ENCODE measurements at places on chromosomes 7 and 10. TPM values are rescaled to one million over a fixed set of nuclear protein-coding genes. Genes with fewer than 3 reads are reported as not detected.
A peak's percentile ranks its signal among the peaks of the same experiment; 100 is the strongest.

FAM25A gene
- not detected for total RNA-seq

PLEKHS1 gene
- not detected for total RNA-seq

CHCHD3 gene
- total RNA-seq: 70.4 TPM

KNDC1 gene
- total RNA-seq: 2.9 TPM

AKR1C8 gene
- not detected for total RNA-seq

GRCh38 chr10:98376485-98376884, 38.5 kb downstream of the PYROXD2 start:
- DNase-seq: peak; percentile 32
- H3K27ac ChIP-seq: no peak overlapping the region
- H3K36me3 ChIP-seq: no peaks in the 10 kb centered on the region
- H3K27me3 ChIP-seq: no peaks in the 10 kb centered on the region

DNA sequence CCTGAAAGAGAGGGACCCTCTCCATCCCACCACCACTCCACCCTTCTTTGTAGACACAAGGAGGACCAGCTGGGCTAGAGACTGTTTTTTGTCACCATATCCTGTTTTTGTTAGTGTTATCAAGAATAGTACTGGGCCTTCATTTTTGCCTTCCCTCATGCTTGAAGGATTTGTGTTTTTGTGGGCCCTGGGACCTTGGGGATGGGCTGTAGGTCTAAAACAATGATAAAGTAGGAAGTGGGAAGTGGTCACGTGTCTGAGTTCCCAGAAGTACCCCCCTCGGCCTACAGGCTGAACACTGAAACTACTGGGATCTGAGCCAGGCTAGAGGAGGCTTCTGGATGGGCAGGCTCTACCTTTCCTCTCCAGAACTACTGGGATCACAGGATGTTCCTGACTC, 8.9 kb downstream of the AGFG2 start:
- peaks cover 49% of the 10 kb centered on the region for H3K4me1 ChIP-seq
- DNase-seq: peak; percentile 78

GRCh38 chr7:43869867-43870240, 537 bp upstream of the MRPS24 start:
- H3K36me3 ChIP-seq: peaks cover 11% of the 10 kb centered on the region
- DNase-seq: peak; percentile 16
- peak overlapping the region; percentile 32 for H3K27ac ChIP-seq
- no peaks in the 10 kb centered on the region for H3K27me3 ChIP-seq
- H3K4me1 ChIP-seq: peaks cover 6% of the 10 kb centered on the region
- peak overlapping the region; percentile 28 for H3K4me3 ChIP-seq

- no peak overlapping the region for H3K4me3 ChIP-seq
- DNase-seq: no peak
- H3K27me3 ChIP-seq: no peaks in the 10 kb centered on the region
- H3K4me1 ChIP-seq: no peaks in the 10 kb centered on the region
- H3K27ac ChIP-seq: no peak overlapping the region
- no peaks in the 10 kb centered on the region for H3K36me3 ChIP-seq
These were observed 54.2 kb upstream of the GDF10 start for GRCh38 chr10:47245731-47246350.

DNA sequence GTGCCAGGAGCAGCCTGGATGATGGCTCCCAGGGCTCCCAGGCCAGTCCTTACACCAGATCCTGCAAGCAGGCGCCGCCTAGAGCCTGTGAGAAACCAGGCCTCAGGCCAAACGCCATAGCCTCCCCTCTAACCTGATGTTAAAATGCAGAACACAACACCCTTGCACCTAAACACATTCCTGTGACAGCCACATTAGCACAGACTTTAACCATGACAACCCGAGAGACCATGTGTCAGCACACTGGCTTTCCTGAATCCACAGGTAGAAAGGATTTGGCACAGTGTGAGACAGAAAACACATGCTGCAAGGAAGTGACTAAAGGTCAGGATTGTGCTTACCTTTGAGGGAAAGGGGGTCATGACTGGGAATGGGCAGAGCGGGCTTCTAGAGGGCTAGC, 59.9 kb downstream of the SGMS1 start:
- no peak overlapping the region for H3K27ac ChIP-seq
- H3K36me3 ChIP-seq: no peaks in the 10 kb centered on the region
- peaks cover 43% of the 10 kb centered on the region for H3K4me1 ChIP-seq
- no peak overlapping the region for H3K4me3 ChIP-seq
- no peaks in the 10 kb centered on the region for H3K27me3 ChIP-seq

DNA sequence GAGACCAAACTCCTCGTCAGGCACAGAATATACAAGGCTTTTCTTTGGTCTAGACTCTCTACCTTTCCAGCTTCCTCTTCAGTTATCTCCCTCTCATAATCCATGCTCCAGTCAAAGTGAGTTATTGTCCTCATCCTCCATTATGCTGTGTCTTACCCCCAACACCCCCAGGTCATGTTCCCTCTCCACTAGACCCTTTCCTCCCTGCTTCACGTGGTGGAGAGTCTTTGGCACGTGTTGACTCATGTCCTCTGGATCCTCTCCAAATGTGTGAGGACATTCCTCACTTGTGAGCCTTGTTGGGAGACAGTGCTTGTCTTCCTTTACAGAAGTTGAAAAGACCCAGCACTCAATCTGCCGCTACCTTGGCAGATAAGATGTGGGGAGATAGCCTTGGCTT, 36.0 kb upstream of the DLD start:
- H3K36me3 ChIP-seq: no peaks in the 10 kb centered on the region
- DNase-seq: peak; percentile 14
- peaks cover 9% of the 10 kb centered on the region for H3K4me1 ChIP-seq
- H3K27me3 ChIP-seq: no peaks in the 10 kb centered on the region
- H3K27ac ChIP-seq: no peak overlapping the region
- no peak overlapping the region for H3K4me3 ChIP-seq

DNA sequence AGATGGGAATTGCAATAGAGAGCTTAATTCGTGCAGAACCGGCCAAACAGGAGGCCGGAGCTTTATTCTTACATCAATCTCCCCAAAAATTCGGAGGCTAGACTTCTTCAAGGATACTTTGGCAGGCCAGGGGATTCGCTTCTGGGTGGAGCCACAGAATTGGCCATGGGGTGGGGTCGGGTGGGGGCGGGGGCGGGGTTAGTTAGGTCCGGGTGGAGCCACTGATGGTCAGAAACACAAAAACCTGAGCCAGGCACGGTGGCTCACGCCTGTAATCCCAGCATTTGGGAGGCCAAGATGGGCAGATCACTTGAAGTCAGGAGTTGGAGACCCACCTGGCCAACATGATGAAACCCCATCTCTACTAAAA, 87.5 kb downstream of the SEPTIN14 start:
- H3K4me3 ChIP-seq: no peak overlapping the region
- H3K27ac ChIP-seq: no peak overlapping the region

GRCh38 chr10:116274064-116274904, 1.3 kb upstream of the GFRA1 start:
- no peak overlapping the region for H3K4me3 ChIP-seq
- H3K27me3 ChIP-seq: peaks cover 13% of the 10 kb centered on the region
- no peak for DNase-seq
- peaks cover 19% of the 10 kb centered on the region for H3K4me1 ChIP-seq

DNA sequence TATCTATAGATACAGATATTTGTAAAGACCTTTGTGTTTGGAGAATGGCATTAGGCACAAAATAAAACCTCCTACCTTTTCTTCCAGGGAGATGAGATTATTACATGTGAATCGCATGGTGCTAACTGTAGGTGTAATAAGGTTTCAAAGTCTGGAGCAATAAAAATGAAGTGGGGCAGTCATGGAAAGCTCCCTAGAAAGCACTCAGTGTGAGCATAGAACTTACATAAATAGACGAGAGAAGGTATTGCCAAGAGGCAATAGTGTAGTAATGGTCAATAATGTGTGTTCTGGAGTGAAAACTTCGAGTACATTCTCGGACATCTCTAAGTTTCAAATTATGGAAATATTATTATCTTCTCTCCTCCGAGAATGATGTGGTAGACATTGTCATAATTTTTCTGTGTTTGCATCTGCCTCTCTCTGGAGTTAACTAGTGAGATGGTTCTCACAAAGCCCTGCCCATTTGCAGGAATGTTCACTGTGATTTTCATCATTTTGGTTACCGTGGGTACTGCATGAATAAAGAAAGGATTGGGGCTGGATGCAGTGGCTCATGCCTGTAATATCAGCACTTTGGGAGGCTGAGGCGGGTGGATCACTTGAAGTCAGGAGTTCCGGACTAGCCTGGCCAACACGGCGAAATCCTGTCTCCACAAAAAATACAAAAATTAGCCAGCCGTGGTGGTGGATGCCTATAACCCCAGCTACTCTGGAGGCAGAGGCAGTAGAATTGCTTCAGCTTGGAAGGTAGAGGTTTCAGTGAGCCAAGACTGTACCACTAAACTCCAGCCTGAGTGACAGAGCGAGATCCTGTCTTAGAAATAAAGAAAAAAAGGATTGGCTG, 10.6 kb downstream of the VIM start:
- no peaks in the 10 kb centered on the region for H3K27me3 ChIP-seq
- H3K4me3 ChIP-seq: no peak overlapping the region
- H3K36me3 ChIP-seq: peaks cover 40% of the 10 kb centered on the region
- peak; percentile 70 for DNase-seq
- peaks cover 37% of the 10 kb centered on the region for H3K4me1 ChIP-seq

- no peak overlapping the region for H3K27ac ChIP-seq
- no peaks in the 10 kb centered on the region for H3K27me3 ChIP-seq
- DNase-seq: no peak
- no peaks in the 10 kb centered on the region for H3K36me3 ChIP-seq
- no peak overlapping the region for H3K4me3 ChIP-seq
- no peaks in the 10 kb centered on the region for H3K4me1 ChIP-seq
These were observed 73.9 kb downstream of the SH3PXD2A start for GRCh38 chr10:103781329-103782061.

- no peak for DNase-seq
- no peaks in the 10 kb centered on the region for H3K27me3 ChIP-seq
- no peaks in the 10 kb centered on the region for H3K36me3 ChIP-seq
- H3K27ac ChIP-seq: no peak overlapping the region
These were observed 98.2 kb downstream of the ANLN start for GRCh38 chr7:36487756-36488336.

- no peaks in the 10 kb centered on the region for H3K4me1 ChIP-seq
- no peaks in the 10 kb centered on the region for H3K36me3 ChIP-seq
- H3K27me3 ChIP-seq: no peaks in the 10 kb centered on the region
- DNase-seq: no peak
- H3K4me3 ChIP-seq: no peak overlapping the region
These were observed 629.3 kb downstream of the IPMK start for GRCh38 chr10:57638411-57638810.

DNA sequence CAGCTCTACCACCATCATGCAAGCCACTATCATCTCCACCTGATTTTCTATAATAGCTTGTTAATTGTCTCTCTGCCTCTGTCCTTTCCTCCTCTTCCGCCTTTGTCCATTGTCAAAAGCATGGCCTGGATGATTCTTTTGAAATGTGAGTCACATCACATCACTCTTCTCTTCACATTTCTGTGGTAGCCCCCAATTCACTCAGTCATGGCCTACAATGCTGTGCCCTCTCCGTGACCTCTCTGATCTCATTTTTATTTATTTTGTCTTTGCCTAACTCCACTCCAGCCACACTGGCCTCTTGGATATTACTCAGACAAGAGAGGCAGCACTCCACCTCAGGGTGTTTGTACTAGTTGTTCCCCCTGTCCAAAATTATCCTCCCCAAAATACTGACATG, 4.9 kb upstream of the ABCB4 start:
- no peak overlapping the region for H3K4me3 ChIP-seq
- H3K27me3 ChIP-seq: no peaks in the 10 kb centered on the region
- DNase-seq: no peak
- H3K4me1 ChIP-seq: no peaks in the 10 kb centered on the region
- H3K36me3 ChIP-seq: no peaks in the 10 kb centered on the region

DNA sequence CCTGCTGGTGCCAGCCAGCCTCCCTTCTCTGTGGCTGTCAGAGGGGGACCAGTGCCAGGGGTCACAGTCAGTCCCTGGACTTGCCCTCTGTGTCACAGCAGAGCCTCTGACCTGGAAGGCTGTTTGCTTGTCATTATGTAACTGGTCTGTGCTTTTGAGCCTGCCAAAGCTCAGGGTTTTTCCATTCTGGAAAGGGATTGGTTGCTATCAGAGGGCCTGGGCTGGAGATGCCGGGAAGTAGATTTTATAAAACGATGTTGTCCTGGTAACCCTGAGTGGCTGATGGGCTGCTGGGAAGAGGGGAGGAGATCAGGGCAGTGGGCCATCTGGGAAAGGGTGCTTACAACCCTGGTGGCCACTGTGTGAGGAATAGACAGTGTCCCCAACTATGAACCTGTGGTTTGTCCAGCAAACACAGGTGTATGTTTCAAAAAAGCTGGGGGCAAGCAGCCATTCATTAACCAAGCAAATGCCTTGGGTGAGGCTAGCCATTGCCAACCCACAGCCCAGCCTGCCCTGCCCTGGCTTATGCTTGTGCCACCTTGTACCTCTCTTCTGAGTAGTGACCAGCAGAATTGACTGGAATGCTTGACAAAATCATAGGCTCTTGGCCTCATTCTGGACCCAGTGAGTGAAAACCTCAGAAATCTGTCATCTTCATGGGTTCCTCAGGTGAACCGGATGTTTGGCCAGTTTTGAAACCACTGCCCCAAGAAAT, 21.6 kb downstream of the SFTPD start:
- no peak overlapping the region for H3K27ac ChIP-seq
- H3K27me3 ChIP-seq: no peaks in the 10 kb centered on the region

DNA sequence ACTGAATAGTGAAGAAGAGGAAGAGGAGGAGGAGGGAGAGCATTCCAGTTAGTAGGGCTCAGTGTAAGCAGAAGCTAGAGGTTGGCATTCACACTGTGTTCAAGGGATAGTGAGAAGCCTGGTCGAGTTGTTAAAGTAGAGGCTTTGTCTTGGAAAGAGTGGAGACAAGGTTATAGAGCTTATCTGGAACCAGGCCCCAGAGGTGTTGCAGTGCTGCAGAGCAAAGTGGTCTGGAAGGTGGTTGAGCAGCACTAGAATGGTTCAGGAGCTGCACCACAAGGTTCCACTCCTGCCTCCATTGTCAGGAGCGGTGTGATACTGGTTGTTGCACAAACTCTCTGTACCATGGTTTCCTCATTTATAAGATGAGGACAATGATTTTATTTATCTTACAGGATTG, 8.8 kb upstream of the PCGF5 start:
- H3K36me3 ChIP-seq: no peaks in the 10 kb centered on the region
- DNase-seq: no peak
- peaks cover 4% of the 10 kb centered on the region for H3K4me1 ChIP-seq
- no peak overlapping the region for H3K4me3 ChIP-seq
- no peaks in the 10 kb centered on the region for H3K27me3 ChIP-seq
- H3K27ac ChIP-seq: no peak overlapping the region

- no peak for DNase-seq
- H3K27ac ChIP-seq: no peak overlapping the region
- H3K4me3 ChIP-seq: no peak overlapping the region
- H3K27me3 ChIP-seq: no peaks in the 10 kb centered on the region
- no peaks in the 10 kb centered on the region for H3K4me1 ChIP-seq
These were observed 96.0 kb downstream of the ANK3 start for GRCh38 chr10:60293581-60294175.

GRCh38 chr10:44386546-44387052, 1.7 kb upstream of the CXCL12 start:
- no peaks in the 10 kb centered on the region for H3K27me3 ChIP-seq
- peaks cover 19% of the 10 kb centered on the region for H3K4me1 ChIP-seq
- no peak overlapping the region for H3K27ac ChIP-seq
- DNase-seq: peak; percentile 73
